ENCODE measurements at places on chromosomes 5 and 9. TPM values are rescaled to one million over a fixed set of nuclear protein-coding genes. Genes with fewer than 3 reads are reported as not detected.

Gene LRRC19
- total RNA-seq = not detected

Gene SLC36A2
- total RNA-seq = not detected

Gene PLPPR1
- total RNA-seq = not detected

GRCh38 chr5:141039061-141039460, 12.1 kb upstream of the PCDHB1 start:
- H3K27ac ChIP-seq = no peak overlapping the region
- H3K4me1 ChIP-seq = peaks cover 22% of the 10 kb centered on the region
- no peak overlapping the region for H3K4me3 ChIP-seq
- H3K27me3 ChIP-seq = peaks cover 18% of the 10 kb centered on the region
- peak; percentile 5 for DNase-seq
- no peaks in the 10 kb centered on the region for H3K36me3 ChIP-seq

- no peaks in the 10 kb centered on the region for H3K4me1 ChIP-seq
- no peak overlapping the region for H3K27ac ChIP-seq
- H3K4me3 ChIP-seq = no peak overlapping the region
- H3K36me3 ChIP-seq = peaks cover 3% of the 10 kb centered on the region
These were observed 16.0 kb downstream of the TRMO start for GRCh38 chr9:97906236-97906831.

Gene FKTN
- total RNA-seq = 15.4 TPM

- H3K4me3 ChIP-seq = no peak overlapping the region
- no peaks in the 10 kb centered on the region for H3K27me3 ChIP-seq
- DNase-seq = peak; percentile 65
- H3K4me1 ChIP-seq = peaks cover 17% of the 10 kb centered on the region
- no peak overlapping the region for H3K27ac ChIP-seq
- no peaks in the 10 kb centered on the region for H3K36me3 ChIP-seq
These were observed 205.7 kb downstream of the GAS1 start for GRCh38 chr9:86741311-86742208.

DNA sequence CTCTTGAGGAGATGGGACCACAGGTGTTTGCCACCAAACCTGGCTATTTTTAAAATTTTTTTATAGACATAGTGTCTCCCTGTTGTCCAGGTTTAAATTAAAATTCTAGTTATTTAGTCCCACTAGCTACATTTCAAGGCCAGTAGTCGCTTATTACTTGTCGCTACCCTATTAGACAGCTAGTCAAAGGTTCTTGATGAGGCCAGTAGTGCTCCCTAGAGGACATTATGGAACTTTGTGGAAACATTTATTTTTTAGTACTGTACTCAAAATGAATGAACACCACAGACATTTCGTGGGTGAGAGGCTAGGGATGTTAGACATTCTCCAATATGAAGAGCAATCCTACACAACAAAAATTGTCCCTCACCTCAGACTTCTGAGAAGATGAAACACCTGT, 14.4 kb upstream of the GRXCR2 start:
- H3K4me1 ChIP-seq = no peaks in the 10 kb centered on the region
- no peak overlapping the region for H3K4me3 ChIP-seq
- no peak overlapping the region for H3K27ac ChIP-seq
- no peaks in the 10 kb centered on the region for H3K27me3 ChIP-seq
- peak; percentile 42 for DNase-seq
- H3K36me3 ChIP-seq = no peaks in the 10 kb centered on the region

Measured in A673 (cell line).